Stimulated activated CD4-positive, alpha-beta T cell treated with anti-CD3 and anti-CD28 coated beads, Interleukin-12 subunit alpha, Interleukin-12 subunit beta, amount 100 ng/mL, for 4 hours (primary cell): ENCODE measurements at places on chromosomes 1 and 21.

DNA sequence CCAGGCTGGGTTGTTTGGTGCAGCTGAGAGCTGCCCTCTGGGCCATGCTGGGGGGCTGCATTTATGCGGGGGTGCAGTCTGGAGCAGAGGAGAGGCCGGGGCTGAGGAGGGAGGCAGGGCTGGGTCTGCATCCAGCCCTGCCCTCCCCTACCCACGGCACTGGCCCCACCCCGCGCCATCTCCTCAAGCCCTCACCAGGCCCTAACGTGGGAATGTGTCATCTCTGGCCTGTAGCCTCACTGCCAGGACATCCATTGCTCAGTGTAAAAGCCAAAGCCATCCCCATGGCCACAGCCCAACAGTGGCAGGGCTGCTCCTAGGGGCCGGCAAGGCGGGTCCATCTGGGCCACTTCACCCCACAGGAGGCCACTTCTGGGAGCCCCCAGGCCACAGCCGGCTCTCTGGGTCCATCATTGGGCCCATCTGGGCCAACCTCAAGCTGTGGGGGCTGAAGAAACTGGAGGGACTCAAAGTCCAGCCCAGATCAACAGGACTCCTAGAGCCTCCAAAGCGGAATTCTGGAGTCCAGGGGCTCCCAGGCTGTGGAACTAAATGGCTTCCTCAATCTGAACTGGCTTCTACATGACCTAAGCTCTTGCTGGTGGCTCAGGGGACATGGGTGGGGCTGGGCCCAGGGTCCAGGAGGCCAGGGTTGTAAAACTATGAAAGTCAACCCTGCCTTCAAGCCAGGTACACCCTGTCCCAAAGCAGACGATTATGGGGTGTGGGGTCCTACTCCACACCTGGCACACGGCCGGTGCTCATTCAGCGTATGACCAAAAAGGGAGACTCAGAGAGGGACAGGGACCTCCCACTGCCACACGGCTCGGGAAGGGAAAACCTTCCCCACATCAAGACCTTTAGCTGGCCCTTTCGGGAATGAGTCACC lies 32.6 kb downstream of the RUNX3 start:
- DNase-seq = no peak

- no peak for DNase-seq
Measured at GRCh38 chr21:33278721-33279120, 12.6 kb downstream of the IL10RB start.

GRCh38 chr1:5977494-5978444 lies 14.5 kb downstream of the NPHP4 start:
- DNase-seq = no peak

- DNase-seq = no peak
Measured at GRCh38 chr1:4825800-4826450, 171.5 kb downstream of the AJAP1 start.

GRCh38 chr1:169113613-169114119 lies 7.2 kb downstream of the ATP1B1 start:
- DNase-seq = no peak

- DNase-seq = no peak
Measured at GRCh38 chr1:203117611-203118575, 9.6 kb upstream of the ADORA1 start.

DNA sequence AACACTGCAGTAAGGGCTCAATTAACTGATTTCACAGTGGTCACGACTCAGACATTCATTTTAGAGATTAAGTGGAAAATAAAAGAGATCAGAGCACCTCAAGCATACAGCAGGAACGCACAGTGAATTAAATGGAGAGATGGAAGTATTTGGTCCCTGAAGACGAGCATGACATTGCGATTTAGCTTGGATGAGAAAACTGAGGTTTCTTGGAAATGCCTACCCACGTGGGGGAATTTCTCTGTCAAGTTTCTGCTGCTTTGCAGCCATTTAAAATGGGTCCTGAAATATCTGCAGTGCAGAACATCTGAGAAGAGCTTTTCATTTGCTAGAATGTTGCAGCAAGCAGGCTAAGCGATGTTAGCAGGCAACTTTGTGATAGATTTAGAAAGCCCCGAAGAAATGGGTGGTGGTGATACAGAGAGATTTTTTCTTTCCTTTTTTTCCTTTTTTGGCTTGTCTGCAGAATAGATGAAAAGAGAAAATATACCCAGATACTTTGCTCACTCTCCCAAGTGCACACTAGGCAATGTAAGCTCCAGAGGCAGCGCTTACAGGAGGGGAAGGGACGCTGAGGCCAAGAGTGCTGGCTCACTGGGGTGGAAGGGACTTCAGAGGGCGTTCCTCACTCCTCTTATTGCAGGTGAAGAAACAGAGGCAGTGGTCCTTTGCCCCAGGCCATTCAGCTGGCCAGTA lies 258.0 kb downstream of the KCNJ6 start:
- DNase-seq = no peak

DNA sequence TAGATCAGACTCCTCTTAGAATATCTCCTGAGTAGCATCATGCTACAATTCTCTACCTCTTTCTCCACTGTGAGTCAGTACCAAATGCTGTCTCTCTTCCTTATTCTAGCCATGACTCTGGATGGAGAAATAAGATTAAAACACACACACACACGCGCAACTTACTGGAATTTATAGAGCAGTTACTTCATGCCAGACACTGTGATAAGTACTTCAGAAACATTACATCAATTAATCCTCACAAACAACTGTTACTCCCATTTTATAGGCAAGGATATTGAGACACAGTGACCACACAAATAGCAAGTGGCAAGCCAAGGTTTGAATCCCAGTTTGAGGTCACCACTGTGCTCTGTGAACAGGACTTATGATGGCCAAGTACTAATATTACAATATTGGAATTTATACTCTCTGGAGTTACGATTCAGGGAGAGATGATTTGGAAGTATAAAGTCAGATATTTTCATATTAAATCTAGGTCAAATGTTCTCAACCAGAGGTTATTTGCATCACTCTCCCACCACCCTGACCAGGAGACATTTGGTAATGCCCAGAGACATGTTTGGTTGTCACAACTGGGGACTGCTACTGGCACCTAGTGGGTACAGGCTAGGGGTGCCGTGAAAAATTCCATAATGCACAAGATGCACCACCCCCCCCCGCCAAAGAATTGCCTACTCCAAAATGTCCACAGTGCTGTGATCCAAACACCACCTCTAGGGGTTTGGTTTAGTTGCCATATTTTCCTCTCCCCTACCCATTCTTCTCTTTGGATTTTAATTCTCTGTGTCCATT lies 221.6 kb downstream of the LTN1 start:
- DNase-seq = no peak

DNA sequence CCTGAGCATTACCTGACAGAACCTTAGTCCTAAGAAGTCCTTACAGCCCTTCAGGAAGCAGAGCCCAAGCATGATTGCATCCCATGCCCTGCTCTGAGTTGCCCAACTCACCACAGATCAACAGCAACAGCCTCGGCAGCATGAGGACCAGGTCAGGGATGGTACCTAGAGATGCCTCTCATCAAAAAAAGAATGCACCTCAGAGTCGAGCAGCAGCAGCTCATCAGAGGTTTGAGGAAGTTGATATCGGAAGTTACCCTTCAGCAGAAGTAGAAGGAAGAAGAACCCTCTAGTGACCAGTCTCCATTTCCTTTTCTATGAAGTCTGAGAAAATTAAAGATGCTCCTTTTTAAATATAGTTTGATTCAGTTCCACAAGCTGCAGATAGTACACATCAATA lies at the start of gene FCRL1:
Gene FCRL1, minus strand, starts transcription at position 225 of the 400 bp plus-strand sequence. Its CDS starts 83 bp downstream, at position 142.
- DNase-seq = no peak

GRCh38 chr21:38999161-38999560 lies 184.1 kb downstream of the PSMG1 start:
- DNase-seq = no peak

GRCh38 chr1:2438038-2438437 lies 25.7 kb upstream of the PEX10 start:
- no peak for DNase-seq

DNA sequence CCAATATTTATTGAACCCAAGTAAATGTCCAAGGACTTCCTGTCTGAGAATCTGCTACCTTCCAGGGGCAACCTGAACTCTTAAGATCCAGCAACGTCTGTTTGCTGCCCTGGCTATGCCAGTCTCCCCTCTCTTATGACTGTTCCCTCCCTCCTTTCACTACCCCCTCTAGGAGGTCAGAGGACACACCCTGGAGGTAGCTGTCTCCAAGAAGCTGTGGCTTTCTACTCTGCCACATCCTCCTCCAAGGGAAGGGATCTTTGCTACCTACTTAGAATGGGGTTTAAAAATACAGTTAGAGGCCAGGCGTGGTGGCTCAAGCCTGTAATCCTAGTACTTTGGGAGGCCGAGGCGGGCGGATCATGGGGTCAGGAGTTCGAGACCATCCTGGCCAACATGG lies 3.6 kb upstream of the SMPDL3B start:
- no peak for DNase-seq

DNA sequence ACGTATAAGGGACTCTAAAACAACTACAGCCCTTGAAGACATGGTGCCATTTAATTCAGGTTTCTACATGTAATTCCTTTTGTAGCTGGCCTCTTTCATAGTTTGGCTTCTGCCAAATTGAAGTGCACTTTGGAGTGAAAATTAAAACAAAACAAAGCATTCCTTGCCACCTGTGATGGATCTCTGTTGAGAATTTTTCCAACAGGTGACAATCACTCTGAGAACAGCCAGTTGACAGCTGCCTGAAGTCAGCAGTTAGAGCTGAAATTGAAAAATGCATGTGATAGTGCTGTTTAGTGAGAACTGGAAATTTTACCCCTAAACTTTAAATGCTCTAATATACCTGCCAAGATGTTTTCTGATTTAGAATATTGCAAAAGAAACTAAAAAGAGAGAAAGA lies 134.5 kb downstream of the SNX7 start:
- no peak for DNase-seq

DNA sequence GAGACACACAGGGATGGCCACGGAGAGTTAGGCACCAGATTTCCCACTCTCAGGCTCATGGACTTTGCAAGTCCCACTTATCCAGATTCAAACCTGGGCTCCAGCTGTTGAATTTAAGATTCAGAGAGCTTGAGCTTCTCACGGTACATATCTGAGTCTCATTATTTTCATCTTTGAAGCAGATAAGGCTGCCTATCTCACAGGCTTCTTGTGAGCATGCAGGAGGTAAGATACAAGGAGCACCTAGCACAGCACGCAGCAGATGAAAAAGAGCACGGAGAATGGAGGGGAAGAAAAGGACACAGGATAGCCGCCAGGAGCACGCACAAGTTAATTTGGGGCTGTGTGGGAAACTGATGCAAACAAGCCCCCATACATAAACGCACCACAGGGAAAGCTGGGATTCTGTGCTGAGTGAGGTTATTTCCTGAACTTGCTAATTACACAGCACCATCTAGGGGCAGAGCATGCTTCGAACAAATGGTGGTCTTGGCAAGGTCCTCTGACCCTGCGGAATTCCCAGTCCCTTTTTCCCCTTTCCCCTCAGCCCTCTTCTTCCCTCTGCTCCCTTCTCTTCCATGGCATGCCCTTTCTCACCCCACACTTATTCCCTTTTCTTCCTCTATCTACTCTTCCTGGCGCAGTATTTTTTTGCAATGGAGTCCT lies 134.7 kb upstream of the VANGL1 start:
- DNase-seq = no peak

DNA sequence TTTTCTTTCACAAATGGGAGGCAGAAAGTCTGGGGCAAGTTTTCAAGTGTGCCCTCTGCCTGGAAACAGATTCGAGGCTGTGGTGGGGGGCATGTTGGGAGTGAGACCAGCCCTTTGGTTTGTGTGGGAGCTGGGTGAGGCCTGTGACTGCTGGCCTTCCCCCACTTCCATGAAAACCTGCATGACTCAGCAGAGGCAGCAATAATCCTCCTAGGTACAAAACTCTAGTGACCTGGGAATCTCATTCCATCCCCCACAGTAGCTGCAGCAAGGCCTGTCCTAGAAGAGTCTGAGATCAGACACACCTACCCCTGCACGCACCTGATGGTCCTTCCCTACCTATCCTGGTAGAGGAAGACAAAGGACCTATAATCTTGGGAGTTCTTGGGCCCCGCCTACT lies 42.1 kb upstream of the KIAA0040 start:
- DNase-seq = no peak

GRCh38 chr1:217117973-217118465 lies 394.8 kb upstream of the ESRRG start:
- no peak for DNase-seq

DNA sequence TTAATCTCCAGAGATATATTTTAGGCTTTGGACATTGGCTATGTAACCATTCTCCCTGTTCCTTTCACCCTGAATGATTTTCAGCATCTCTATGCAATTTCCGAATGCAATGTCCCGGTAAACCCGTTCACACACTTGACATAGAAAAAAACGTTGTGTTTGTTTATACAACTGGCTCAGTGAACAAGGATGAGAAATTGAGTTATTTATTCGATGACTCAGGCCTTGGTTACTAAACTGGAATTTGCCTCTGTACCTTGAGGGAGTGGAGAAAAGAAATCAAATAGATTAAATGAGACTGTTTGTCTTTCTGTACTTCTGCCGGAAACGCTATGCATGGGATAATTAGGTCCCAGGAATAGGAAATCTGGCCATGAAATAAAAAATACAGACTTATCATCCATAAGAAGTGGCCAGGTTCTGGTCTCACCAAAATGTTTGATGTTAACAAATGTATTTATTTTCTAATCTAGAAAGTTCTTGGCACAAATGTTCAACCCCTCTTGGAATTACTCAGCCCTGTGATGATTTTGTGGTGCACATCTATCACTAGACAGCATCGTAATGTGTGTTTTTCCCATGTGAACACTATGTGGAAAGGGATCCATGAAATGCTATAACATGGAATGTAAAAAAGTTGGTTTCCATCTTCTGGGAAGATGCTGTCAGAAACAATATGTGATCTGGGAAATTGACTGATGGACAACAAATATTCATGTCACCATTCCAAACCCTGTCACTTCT lies 253.9 kb downstream of the DUSP10 start:
- DNase-seq = no peak

GRCh38 chr1:47672622-47673021 lies 234.8 kb downstream of the FOXD2 start:
- no peak for DNase-seq

GRCh38 chr1:158177700-158178450 lies 2.8 kb upstream of the CD1D start:
- peak; percentile 23 for DNase-seq

- no peak for DNase-seq
Measured at GRCh38 chr1:205472737-205473441, 17.0 kb upstream of the BLACAT1 start.

- DNase-seq = no peak
Measured at GRCh38 chr1:41673378-41673777, 188.9 kb upstream of the EDN2 start.

GRCh38 chr1:161307892-161308638 lies 1.7 kb downstream of the MPZ start:
- DNase-seq = no peak
